ENCODE measurements at places on chromosomes 13 and 19. TPM values are rescaled to one million over a fixed set of nuclear protein-coding genes. Genes with fewer than 3 reads are reported as not detected.

DNA sequence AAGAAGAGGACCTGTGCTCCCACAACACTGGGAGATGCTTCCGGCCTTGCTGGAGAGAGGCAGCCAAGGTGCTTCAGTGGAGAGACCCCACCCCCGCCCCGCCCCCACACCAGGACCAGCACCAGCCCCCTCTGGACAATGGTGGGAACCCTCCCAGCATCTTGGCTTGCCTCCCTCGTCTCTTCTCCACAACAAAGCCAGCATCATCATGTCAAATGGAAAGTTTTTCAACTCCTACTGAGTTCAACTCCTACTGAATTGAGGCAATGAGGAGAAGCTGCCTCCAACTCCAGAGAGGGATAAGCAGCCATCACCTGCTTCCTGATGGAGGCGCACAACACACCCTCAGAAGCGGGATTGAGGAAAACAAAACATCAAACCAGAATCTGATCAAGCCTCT is 12.8 kb downstream of the DEDD2 start:
- no peak for DNase-seq

Gene KLK11
- 0.72 TPM for total RNA-seq

DNA sequence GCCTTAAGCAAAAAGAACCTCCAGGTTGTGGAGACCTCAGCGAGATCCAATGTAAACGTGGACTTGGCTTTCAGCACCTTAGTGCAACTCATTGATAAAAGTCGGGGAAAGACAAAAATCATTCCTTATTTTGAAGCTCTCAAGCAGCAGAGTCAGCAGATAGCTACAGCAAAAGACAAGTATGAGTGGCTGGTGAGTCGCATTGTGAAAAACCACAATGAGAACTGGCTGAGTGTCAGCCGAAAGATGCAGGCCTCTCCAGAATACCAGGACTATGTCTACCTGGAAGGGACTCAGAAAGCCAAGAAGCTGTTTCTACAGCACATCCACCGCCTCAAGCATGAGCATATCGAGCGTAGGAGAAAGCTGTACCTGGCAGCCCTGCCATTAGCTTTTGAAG is 58.5 kb downstream of the ARHGAP35 start:
- no peak for DNase-seq

- DNase-seq, result peak; percentile 59
These were observed 550 bp upstream of the DLL3 start for GRCh38 chr19:39497996-39498797.

GRCh38 chr19:34171539-34171876 is 796 bp upstream of the LSM14A start:
- no peak for DNase-seq

- DNase-seq, result no peak
These were observed 1175.8 kb upstream of the MIR17HG start for GRCh38 chr13:90171649-90172048.

Gene RGL3
- total RNA-seq, result 10.7 TPM
